ENCODE measurements at places on chromosomes 1 and 21. TPM values are rescaled to one million over a fixed set of nuclear protein-coding genes. Genes with fewer than 3 reads are reported as not detected.

SPRR2A gene
- total RNA-seq, result 1.6 TPM

GRCh38 chr1:157497284-157497683 lies 55.0 kb downstream of the FCRL5 start:
- DNase-seq, result no peak

- DNase-seq, result no peak
These were observed 43.1 kb downstream of the KCNA2 start for GRCh38 chr1:110563089-110563488.

DNA sequence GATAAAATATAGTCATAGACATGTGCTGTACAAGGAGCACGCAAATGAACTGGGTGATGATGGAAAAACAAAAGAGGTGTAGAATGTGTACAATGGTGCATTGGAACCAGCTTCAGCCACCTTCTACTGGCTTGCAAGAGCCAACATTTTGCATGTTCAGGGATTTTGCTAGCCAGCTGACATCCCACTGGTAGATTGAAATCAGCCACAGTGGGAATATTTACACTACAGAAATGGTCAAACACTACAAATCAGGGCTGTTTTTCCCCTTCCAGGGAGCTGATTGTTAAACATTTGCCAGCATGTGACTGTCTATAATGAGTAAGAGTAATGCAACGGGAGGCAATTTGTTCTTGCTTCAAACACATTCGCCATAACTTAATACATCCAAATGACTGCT lies 23.2 kb downstream of the PMVK start:
- no peak for DNase-seq

- no peak for DNase-seq
These were observed 1.7 kb upstream of the CHI3L2 start for GRCh38 chr1:111225717-111226400.

IFNLR1 gene
- total RNA-seq, result 3.4 TPM

Data from skin of body (tissue), 3 donors.